Activated naive CD4-positive, alpha-beta T cell treated with anti-CD3 and anti-CD28 coated beads, Interleukin-2, amount 50 U/mL, for 16 hours (primary cell): ENCODE measurements at places on chromosomes 6 and 20.

DNA sequence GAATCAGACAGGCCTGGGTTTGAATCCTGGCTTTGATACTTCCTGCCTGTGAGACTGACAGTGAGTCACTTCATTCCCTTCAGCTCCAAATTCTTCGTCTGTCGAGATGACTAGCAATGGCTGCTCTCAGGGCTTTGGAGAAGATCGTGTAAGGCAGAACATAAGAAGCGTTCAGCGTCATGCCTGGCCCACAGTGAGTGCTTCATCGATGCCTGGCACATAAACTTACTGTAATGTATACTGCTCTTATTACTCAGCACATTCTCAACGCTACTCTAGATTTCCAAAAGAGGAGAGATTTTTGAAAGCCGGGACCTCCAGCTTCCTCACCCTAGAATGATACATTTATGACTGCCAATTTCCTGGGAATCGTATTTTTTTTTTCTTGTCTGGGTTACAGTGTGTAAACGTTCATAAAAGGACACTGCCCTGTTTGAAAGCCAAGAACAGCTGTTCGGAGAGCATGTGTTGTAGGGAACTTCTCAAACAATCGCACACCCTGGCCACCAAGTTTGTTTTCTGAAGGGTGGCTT is 16.2 kb upstream of the BCAS1 start:
- DNase-seq: no peak

- DNase-seq: no peak
Measured at GRCh38 chr6:36631326-36632011, 37.3 kb downstream of the SRSF3 start.

GRCh38 chr20:44394702-44395460 is 39.4 kb downstream of the HNF4A start:
- no peak for DNase-seq

DNA sequence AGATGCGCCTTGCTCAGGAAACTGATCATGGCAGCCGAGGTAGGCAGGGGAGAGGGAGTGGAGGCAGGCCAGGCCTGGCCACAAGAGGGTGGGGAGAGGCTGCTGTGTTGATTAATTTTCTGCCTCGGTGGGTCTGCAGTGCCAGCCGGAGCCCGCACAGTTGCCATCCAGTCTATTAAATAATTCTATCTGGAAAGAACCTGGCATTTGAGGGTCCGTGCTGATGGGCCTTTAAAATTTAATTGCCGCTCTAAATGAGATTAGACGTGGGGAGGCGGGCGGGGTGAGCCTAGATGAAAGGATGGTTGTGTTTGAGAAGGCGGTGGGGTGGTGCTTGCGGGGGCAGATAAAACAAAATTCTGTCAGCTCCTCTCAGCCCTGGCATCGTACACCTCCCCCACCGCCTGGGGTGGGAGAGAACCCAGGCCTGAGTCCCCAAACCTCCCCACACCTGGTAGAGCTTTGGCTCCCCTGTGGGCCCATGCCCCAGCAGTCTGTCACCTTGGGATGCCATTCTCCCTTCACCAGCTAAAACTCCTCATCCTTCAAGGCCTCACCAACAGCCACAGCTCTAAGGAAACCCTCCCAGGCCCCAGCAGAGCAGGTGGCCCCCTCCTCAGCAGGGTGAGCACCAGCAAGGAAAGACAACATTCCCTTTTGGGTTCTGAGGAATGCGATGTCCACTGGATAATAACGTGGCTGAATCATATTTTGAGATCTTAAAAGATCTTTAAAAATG is 167.3 kb downstream of the GRM4 start:
- no peak for DNase-seq

DNA sequence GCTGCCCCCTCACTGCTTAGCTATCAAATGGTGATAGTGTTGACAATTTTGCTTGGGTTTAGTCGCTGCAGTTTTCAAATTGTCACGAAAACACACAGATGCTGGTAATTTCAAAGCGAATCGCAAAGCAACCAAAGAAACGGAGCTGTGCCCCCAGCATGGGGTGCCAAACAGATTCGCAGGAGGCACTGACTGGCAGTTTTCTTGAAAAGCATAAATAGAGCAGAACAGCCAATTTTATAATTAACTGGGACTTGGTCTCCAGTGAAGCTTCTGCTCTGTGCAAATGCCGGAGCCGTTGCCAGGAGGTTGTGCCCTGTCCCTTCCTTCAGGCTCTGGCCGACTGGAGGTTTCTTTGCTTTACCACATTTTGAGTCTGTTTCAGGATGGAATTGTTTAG is 18.8 kb downstream of the ARHGAP40 start:
- DNase-seq: no peak

DNA sequence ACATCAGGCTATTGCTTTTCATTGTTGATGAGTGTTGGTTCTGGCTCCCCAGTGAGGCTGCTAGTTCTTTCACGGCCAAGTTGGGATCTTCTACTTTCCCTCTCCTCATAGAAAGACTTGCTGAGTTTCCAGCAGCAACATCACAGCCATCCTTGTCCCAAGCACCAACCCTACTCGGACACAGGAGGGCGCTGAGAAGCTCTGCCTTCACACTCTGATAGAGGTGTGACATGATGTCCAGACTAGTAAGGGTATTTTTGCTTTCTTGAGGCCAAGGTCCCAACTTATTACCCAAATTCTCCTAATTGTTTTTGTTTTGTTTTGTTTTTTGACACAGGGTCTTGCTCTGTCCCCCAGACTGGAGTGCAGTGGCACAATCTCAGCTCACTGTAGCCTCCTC is 3.0 kb upstream of the GCM1 start:
- no peak for DNase-seq

GRCh38 chr20:635893-636338 is 17.1 kb downstream of the SRXN1 start:
- no peak for DNase-seq

- no peak for DNase-seq
Measured at GRCh38 chr6:89611666-89612065, 26.9 kb downstream of the LYRM2 start.

DNA sequence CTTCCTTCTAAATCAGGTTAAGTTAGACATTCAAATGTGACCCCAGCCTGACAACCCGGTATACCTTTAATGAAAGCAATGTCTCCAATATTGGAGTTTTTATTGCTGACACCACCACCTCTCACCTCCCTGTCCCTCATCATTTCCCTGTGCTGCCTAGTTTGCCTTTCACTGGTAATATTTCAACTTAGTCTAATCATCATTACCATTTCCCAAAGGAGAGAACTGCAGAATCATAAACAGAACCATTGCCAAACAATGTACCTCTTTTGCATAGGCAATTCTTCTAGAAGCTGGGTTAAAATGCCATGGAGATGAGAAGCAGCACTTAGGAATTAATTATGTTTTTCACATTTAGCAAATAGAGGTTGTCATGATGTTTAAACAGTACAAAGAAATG is 370.3 kb downstream of the LAMA2 start:
- no peak for DNase-seq

- no peak for DNase-seq
Measured at GRCh38 chr20:10943686-10944265, 270.0 kb upstream of the JAG1 start.

- DNase-seq: no peak
Measured at GRCh38 chr6:150928882-150929281, 63.4 kb downstream of the MTHFD1L start.

GRCh38 chr6:144647406-144647964 is 362.4 kb downstream of the UTRN start:
- DNase-seq: no peak

- DNase-seq: no peak
Measured at GRCh38 chr6:31112478-31112877, at the start of gene C6orf15. Gene C6orf15 (minus strand): TSS chr6:31112575. CDS start chr6:31112555, 20 bp downstream.

DNA sequence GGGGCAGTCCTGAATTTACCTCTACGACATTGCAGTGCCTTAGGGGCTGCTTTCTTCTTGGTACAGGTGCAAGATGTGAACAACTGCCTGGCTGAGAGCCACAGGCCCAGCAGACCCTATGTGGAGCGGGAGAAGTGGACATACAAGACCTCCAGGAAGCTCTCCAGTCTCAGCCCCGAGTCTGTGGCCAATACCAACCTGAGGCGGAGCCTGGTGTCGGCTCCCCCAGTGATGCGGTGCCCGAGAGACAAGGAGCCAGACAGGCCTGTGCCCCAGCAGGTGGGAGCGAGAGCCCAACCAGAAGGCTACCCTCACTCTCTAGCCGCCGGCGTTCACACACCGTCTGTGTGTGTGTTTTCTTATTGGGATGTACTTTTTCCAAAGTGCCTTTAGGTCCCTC is 59.6 kb downstream of the EFCAB8 start:
- no peak for DNase-seq

GRCh38 chr6:149112976-149113375 is 204.5 kb upstream of the TAB2 start:
- no peak for DNase-seq

- DNase-seq: no peak
Measured at GRCh38 chr6:140579918-140580317, 1205.5 kb upstream of the CITED2 start.

GRCh38 chr6:42315991-42316970 is 98.6 kb upstream of the MRPS10 start:
- no peak for DNase-seq

DNA sequence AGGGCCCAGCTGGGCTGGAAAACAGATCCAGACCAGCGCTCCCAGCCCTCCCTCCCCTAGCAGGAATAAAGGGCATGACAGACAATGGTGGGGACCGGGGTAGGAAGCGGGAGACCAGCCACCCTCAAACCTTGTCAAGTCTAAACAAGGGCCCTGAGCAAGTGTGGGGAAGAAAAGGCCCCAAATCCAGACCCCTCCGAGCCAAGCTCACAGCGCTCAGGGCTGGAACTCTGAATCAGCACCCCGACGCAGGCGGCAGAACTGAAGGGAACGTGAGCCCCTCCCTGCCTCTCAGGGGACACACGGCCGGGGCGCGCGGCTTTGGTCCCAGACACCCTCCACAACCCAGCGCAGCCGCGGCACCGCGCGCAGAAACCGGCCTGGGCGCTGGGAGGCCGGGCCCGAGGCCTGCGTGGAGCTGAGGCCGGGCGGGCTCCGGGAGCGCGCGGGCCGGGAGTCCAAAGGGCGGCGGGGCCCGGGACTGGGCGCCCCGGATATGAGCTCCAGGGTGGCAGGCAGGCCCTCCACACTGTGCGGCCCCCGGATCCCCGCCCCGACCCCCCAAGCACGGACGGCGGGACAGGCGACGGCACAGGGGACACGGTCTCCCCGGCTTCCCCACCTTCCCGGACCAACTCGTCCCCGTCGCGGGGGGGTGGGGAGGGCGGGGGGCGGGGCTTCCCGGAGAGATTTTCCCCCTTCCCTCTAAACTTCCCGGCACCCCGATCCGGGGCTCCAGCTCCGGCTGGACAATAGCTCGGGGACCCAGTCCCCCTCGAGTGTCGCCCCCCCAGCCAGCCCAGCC is 641 bp downstream of the TEAD3 start:
- DNase-seq: no peak

DNA sequence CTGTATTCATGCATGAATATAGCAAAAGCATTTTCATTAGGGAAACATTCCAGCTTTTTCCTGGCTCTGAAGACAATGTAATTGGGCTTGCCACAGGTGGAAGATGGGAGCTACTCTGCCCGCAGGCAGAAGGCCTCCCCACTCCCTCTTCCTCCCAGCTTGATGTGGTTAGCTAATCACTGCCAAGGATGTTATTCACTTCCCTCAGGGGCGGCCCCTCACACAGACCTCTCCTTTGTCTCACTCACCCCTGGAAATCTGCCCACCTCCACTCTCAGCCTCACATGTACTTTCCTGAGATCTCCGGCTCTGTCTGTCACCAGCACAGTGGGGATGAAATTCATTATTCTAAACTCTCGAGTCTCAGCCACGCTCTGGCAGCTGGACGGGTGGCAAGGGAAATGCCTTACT is 100.7 kb downstream of the ANKRD60 start:
- DNase-seq: no peak

DNA sequence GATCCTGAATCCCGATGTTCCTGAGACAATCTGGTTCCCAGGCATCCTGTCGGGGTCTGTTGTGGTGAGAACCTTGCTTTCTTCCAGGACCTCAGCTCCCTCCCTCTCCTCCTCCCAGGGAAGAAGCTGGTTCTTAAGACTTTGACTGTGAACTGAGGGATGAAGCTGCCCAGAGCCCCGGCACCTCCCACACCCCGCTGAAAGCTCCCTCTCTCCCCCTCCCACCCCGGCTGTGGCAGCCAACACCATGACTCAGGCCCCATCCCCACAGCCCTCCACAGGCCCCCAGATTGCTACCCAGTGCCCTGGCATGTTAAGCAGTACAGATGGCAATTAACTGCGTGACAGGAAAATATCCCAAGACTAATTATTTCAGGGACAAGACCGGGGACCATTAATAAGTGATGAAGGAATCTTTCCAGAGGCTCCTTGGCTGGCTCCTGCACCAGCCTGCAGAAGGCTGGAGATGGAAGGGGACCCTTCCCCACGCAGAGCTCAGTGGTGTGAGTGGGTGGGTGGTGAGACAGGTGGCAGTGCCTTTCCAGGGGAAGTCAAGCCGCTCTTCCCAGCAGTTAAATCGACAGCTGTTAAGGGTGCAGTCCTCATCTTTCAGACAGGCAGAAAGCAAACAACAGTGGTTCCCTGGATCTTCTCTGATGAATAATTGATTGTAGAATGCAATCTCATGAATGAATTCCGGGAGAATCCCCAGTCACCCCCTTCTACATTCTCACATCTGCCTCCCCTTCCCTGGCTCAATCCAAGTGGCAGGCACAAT is 237.9 kb downstream of the LRFN2 start:
- DNase-seq: no peak

- peak; percentile 57 for DNase-seq
Measured at GRCh38 chr6:149271348-149272340, 45.9 kb upstream of the TAB2 start.

DNA sequence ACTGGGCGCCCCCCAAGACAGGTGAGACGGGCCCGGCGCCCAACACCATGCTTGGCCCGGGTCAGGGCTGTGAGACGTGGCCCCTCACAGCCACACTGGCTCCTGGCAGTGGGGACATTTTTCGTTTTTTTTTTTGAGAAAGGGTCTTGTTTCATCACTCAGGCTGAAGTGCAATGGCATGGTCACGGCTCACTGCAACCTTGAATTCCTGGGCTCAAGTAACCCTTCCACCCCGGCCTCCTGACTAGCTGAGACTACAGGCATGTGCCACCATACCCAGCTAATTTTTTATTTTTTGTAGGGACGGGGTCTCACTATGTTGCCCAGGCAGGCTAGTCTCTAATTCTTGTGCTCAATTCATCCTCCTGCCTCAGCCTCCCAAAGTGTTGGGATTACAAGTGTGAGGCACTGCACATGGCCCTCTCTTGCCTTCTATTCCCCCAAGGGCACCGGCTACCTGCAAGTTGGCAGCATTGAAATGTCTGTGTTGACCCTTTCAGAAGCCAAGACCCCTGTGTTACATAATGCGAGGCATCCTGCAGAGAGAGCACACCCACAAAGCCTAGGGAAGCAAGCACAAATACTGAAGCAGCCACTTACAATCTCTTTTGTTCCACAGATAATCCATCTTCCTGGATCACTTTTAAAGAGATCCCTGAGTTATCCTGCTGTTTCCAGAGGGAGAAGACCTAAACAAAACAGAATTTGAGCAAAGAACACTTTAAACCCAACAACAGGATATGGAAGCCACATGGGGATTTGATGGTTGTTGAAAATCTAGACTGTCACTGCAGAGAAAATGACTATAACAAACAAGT is 57.5 kb upstream of the SLC4A11 start:
- DNase-seq: no peak

DNA sequence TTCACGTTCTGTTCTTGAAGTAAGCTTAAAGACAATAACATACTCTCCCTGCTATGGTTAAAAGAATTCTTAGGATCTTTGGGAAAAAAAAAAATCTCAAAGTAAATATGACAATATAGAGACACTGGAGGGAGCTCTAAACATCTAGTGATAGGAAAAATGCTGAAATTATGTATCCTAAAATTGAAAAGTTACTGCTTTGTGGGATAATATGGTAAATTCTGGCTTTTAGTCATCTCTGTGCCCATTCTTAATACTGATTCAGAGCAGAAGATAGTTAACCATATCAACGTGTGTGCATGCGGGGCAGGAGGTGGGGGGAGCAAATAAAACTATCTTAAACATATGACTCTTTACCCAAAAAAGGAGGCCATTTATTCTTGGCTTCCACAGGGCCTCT is 165.4 kb downstream of the GMPR start:
- DNase-seq: no peak
